ENCODE measurements at places on chromosomes 16 and 17. TPM values are rescaled to one million over a fixed set of nuclear protein-coding genes. Genes with fewer than 3 reads are reported as not detected.

DNA sequence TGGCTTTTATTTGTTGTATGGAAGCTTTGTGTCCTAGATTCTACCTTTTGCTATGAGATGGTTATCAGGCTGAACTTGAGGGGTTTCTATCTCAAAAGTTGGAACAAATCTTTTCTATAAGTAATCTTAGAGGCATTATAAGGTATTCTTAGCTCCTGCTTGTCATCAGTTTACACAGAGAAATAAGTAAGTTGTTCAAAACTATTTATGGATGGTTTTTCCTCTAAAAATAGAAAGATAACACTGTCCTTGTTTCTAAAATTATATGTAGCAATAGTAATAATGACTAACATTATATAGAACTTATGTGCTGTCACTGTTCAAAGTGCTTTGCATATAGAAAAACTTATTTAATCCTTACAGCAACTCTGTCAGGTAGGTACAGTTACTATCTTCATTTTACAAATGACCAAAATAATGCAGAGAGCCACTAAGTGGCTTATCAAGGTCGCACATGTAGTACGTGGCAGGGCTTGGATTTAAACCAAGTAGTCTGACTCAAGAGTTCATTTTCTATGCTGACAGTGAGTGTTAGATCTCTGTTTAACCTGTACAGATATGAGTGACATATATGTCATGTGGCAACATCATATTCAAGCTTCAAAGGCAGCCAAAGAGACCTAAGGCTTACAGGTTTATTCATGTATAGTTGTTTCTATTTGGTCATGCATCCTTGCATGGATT lies 59.0 kb downstream of the PHKB start:
- DNase-seq = no peak

DNA sequence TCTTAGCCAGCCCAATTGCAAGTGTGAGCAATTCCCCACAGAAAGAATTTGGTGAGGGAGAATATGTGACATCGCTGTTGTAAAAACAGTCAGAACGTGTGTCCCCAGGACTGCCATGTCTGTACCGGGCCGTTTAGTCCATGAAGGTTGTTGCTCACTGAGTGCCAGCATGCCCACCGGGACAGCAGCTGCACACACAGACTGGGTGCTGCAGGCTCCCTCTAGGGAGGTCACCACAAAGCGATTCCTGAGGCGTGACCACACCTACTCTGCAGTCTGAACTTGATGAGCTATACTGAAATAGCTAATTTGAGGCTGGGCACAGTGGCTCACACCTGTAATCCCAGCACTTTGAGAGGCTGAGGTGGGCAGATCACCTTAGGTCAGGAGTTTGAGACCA lies 44.1 kb upstream of the ADORA2B start:
- no peak for DNase-seq

- no peak for DNase-seq
Measured at GRCh38 chr17:44307387-44308186, 814 bp upstream of the RUNDC3A start.

DNA sequence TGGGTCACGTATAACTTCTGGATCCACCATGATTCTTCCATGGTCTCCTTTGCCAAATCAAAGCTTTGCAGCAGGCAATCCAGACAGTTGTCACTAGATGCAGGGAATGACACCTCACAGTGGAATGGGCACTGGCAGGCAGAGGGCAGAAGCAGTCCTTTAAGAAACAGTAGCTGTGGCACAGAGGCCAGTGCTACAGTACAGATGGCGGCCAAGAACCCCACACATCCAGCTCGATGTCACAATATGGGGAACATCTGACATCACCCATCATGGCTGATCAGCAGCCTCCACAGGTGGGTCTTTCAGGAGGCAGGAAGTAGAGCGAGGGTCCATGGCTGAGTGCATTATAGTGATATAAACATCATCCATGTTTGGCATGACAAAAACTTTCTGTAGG lies 18.8 kb upstream of the ERN1 start:
- no peak for DNase-seq

- DNase-seq = no peak
Measured at GRCh38 chr16:70407811-70408274, 31.1 kb downstream of the ST3GAL2 start.

DNA sequence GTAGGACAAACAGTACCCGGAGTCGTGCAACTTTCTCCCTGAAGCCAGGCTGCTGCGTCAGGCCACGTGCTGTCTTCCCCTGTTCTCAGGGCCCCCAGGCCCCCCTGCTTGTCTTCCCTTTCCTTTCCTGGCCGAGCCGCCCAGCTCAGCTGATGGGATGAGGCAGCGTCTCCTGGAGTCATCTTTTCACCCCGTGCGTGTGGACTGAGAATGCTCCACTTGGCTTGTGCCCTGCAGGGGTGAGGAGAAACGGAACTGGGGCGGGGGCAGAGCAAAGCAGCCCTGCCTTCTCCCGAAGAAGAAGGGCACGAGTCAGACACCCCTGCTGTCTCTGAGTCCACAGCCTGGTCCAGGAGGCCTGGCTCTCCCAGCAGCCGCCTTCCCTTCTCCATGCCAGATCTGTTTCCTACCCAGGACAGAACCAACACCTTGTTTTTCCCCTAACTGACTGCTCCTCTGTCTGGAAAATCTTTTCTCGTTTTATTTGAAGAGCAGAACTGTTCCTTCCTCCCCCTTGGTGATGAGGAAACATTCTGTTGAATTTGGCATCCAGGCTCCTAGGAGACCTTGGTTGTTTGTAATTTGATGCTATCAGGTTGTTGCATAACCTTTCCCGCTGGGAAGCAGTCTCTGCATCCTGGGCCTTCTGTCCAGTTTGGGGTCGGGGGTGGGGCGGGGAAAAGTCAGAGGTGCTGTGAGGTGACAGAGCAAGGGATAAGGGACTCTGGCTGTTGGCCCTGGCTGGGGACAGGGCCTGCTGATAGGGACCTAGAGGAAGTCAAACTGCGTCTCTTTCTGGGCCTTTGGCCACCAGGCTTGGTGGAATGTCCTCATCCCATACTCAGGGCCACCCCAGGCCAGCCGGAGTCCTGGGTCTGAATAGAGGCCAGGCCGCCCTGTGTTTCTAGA lies 78.8 kb downstream of the WIPI1 start:
- DNase-seq = peak; percentile 35

DNA sequence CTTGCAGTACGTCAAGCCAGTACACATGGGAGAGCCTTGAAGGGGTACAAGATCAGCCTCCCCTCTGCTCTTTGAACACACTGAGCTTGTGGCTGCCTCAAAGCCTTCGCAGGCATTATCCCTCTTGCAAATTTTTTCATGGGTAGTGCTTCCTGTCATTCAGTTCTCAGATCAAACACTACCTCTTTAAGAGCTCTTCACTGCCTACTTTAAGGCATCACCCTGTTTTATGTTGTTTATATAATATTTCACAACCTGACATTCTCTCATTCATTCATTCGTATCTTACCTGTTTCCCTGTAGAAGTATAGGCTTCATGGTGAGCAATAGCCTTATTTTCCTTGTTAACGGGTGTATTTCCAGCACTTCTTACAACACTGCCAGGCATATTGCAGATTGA lies 269.1 kb downstream of the CDH13 start:
- no peak for DNase-seq

GRCh38 chr16:21689107-21689506 lies 25.3 kb downstream of the OTOA start:
- DNase-seq = no peak

GRCh38 chr17:30095507-30096244 lies 20.9 kb upstream of the NSRP1 start:
- DNase-seq = no peak

DNA sequence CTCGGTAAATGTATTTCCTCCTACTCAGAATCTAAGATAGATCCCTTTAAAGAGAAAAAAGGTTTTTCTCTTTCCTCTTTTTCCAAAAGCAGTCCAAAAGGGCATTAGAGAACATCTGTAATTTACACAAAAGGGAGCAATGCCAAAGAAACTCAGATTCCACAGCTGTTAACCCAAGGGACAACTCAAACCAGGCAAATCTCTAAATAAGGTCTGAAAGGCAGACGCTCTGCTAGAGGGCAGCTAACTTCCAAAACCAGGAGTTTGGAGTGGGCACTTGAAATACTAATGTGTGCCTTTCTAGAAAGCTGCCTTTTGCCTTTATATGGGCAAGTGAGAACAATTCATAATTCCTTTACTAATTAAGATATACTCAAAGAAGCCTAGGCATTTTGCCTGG lies 435.7 kb downstream of the ZFHX3 start:
- no peak for DNase-seq

GRCh38 chr16:588639-588888 lies 1.3 kb upstream of the RAB40C start:
- DNase-seq = no peak

GRCh38 chr16:84985079-84986065 lies 26.0 kb downstream of the ZDHHC7 start:
- DNase-seq = no peak

GRCh38 chr17:47172696-47173565 lies 16.2 kb downstream of the CDC27 start:
- DNase-seq = no peak

- no peak for DNase-seq
Measured at GRCh38 chr16:64498363-64498762, 623.5 kb downstream of the CDH11 start.

GRCh38 chr16:83579436-83579835 lies 228.3 kb upstream of the HSBP1 start:
- no peak for DNase-seq

GRCh38 chr17:72502371-72503341 lies 381.8 kb downstream of the SOX9 start:
- DNase-seq = no peak

DNA sequence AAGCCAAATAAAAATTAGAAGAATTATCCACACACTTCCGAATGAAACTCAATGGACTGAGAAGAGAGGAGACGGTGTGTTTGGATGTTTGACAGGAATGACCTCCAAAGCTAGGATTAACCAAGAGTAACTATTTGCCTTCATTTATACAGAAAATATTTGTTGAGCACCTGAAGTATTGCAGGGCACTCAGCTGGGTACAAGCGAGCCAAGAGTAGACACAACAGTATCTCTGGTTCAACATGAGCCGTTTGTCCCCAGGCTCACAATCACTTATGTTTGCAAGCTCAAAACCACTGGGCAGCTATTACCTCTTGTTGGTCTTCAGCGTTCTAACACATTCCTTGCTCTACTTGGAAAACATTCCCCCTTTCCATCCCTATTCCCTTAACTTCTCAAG lies 38.8 kb downstream of the MAF start:
- no peak for DNase-seq

- DNase-seq = no peak
Measured at GRCh38 chr16:80693553-80693952, 110.8 kb downstream of the CDYL2 start.

- DNase-seq = no peak
Measured at GRCh38 chr17:67992548-67993152, 3.6 kb downstream of the C17orf58 start.

DNA sequence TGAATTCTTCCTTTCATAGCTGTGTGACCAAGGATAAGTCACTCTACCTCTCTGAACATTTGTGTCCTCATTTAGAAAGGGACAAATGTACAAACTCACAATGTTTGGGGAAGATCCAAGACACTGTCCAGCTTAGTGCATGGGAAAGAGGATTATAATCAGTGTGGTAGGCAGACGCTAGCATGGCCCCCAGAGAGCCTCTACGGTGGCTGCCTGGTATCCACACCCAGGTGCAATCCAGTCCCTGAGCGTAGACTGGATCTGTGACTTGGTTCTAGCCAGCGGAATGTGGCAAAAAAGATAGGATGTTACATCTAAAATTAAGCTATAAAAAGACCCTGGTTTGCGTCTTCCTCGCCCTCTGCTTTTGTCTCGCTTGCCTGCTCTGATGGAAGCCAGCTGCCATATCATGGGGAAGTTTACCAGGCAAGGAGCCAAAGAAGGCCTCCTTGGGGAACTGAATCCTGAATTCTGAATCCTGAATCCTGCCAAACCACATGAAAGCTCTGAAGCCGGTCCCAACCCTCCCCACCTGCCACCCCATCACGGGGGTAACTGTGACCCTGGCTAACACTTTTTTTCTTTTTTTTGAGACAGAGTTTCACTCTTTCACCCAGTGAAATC lies 51.7 kb downstream of the PLXDC1 start:
- no peak for DNase-seq

DNA sequence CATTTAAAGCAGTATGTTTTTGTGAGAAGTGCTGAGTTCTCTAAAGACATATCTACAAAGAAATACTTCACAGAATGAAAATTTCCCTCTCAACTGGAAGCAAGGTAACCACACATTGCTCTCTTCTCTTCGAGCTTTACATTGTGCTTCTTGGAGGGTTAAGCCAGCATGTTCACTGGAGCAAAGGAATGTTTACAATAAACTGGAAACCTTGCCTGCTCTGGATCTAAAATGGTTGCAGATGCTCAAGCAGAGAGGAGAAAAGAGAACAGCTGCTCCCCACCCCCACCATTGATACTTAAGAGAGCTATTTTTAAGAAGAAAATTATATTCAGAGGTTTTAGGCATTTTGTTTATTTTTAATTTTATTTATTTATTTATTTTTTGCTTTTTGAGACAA lies 213.1 kb downstream of the CEP112 start:
- no peak for DNase-seq

Gene IL32
- total RNA-seq = 4.6 TPM

Gene TRPV3
- total RNA-seq = 0.99 TPM

Gene CLEC18C
- total RNA-seq = 0.11 TPM

Gene COX6A2
- not detected for total RNA-seq

Gene RASL10B
- 0.34 TPM for total RNA-seq

Gene PPY
- not detected for total RNA-seq

Gene CASKIN2
- 10.7 TPM for total RNA-seq

Gene PYY
- not detected for total RNA-seq

Gene FBXO39
- 2.6 TPM for total RNA-seq

Data from esophagus squamous epithelium (tissue), 5 donors.